ENCODE measurements at places on chromosomes 13 and 19.

DNA sequence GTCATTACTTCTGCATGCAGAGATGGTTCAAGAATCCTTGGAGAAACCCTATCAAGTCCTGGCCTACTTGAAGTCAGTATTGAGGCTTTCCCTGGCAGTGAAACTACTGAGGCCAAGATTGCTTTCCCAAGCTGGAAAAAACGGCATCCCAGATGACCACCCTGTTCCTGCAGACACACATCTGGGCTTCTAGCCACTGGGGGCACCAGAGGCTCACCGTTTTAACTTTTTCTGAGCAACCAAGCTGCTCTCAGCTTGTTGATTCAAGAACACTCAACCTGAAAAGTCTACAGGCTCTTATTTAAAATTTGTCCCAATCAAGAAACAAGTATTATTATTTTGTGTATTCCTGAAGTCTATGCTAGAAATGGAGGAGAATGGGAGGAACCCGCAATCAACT lies 66.6 kb downstream of the SPRYD7 start:
- DNase-seq = no peak

GRCh38 chr13:46560778-46561177 lies 7.8 kb downstream of the LRCH1 start:
- DNase-seq = no peak

- DNase-seq = no peak
Measured at GRCh38 chr13:44051918-44052675, 172.4 kb downstream of the LACC1 start.

GRCh38 chr19:51055866-51056265 lies 9.0 kb downstream of the KLK13 start:
- DNase-seq = no peak

GRCh38 chr13:96141032-96141431 lies 51.1 kb downstream of the HS6ST3 start:
- DNase-seq = no peak

GRCh38 chr13:71877256-71877653 lies 10.3 kb upstream of the DACH1 start:
- DNase-seq = no peak

DNA sequence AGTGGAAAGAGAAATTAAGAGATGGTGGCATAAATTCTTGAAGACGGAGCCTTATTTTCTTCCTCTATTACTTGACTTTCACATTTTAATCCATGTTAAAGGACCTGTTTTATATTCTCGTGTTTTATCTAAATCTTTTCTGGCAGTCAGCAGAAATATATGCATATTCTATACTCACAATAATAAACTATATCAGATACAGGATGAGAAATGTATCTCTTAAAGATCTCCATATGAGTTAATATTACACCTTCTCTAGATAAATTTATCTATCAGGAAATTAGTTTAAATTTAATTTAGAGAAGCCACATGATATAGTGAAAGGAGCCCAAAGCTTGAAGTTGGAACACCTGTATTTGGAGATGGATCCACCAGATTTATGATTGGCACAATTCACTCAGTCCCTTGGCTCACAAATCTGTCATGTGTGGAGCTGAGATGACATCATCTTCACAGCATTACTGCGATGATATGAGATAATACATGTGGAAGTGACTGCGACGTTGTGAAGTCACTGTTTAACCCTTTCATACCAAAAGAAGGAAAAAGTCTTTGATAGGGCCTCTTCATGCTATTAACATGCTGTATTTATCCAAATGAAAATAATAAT lies 216.4 kb downstream of the FGF14 start:
- DNase-seq = no peak

GRCh38 chr13:84080748-84081530 lies 198.7 kb upstream of the SLITRK1 start:
- DNase-seq = no peak

DNA sequence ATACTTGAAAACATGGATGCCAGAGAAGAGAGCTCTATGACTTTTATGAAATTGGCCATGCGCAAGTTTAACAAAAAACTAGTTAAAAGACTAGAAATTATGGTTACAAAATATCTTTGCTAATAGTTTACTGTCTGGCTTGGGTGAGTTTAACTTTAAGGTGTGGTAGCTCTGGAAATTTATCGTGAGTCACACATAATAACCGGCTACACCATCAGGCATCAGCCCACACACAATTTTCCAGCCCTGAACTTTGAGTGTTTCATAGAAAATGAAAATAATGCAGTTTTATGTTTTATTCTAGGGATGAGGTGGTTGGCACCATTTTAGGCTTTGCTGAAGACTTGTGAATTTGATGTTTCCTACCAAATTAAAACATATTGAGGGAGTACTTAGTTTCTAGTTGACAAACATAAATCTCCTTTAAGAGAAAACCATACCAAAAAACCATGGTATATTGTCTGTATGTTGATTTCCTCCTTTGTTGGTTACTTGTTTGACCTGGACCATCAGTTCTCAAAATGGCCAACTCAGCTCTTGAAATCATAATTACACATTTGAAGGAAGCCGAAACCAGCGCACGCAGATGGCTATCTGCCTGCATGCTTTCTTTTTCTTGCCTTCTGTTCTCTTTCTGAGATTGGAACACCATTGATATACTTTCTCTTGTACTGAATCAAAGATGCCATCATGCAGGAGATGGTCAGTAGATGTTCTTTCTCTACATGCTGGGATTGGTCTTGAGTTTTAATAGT lies 125.1 kb downstream of the AKAP11 start:
- DNase-seq = no peak

DNA sequence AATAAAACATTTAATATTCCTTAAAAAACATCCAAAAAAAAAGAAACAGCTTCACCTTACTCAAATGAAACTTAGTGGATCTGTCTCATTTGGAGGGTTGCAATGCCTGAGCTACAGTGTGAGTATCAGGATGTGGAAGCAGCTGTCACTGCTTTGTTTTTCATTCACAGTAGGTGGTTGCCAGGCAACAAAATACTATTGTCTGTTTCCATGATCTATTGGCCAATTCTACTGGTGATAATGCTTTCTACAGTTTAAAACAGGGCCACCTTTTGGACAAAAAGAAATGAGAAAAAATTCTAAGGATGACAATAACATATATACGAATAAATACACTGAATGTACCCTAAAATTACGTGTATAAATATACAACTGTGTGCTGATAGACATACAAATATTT lies 3.0 kb downstream of the ENOX1 start:
- no peak for DNase-seq

- DNase-seq = no peak
Measured at GRCh38 chr13:85671336-85671735, 127.9 kb downstream of the SLITRK6 start.

Measured in GM04503 (cell line).